Stomach (tissue), 19 donors: ENCODE measurements at places on chromosomes 13 and 19. TPM values are rescaled to one million over a fixed set of nuclear protein-coding genes. Genes with fewer than 3 reads are reported as not detected.

Gene ZBTB32
- 0.46 TPM for polyA plus RNA-seq

Gene ELSPBP1
- polyA plus RNA-seq, result not detected

Gene ZNF610
- 1.4 TPM for polyA plus RNA-seq

Gene TMEM38A
- 5.2 TPM for polyA plus RNA-seq

Gene GPC5
- not detected for polyA plus RNA-seq

Gene SHISA7
- polyA plus RNA-seq, result not detected
